ENCODE measurements at places on chromosomes 1 and 21.

DNA sequence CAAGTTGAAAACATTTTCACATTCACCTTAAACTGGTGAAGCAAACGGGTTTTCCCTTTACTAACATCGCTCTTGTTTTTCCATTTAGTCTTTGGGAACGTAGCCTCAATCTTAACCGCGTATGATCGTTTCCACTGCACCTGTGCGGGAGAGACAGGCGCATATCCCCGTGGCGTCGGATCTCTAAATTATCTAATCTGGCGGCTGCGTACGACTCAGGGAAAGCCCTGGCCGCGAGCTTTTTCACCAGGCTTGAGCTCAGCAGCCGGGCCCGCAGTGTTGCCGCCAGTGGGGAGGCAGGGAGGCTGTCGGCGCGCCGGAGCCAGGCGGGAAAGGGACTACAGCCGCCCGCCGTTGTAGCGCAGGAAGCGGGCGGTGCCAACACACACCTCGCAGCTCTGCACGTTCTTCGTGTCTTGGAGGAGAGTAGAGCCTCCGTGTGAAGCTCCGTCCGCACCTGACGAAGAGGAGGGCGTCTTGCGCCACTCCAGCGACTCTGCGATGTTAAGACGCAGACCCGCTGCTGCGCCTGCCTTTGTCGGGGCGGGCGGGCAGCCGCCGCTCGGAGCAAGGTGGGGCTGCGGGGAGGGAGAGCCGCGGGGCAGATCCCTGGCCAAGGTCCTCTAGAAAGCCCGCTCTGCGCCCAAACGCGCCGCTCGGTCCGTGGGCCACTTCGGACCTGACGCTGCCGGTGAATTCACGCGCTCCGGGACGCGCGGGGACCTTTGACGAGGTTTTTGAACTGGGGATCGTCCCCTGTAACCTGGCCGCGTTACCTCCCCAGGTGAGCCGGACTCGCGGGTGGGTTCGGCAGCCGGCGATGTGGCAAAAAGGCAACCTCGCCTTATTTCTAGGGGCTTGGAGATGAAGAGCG, 18.5 kb upstream of the TBX15 start:
- no peak for DNase-seq

- DNase-seq: no peak
Observed at GRCh38 chr1:29236712-29237128, 398 bp downstream of the PTPRU start.

- DNase-seq: no peak
Observed at GRCh38 chr1:8926707-8927694, 18.7 kb upstream of the CA6 start.

GRCh38 chr21:26912466-26912865, 54.4 kb downstream of the ADAMTS5 start:
- no peak for DNase-seq

- DNase-seq: peak; percentile 97
Observed at GRCh38 chr1:220957233-220957605, 78.0 kb downstream of the HLX start.

GRCh38 chr1:211588711-211589110, 9.8 kb upstream of the SLC30A1 start:
- DNase-seq: no peak

GRCh38 chr1:224053456-224053855, 60.5 kb upstream of the FBXO28 start:
- no peak for DNase-seq

DNA sequence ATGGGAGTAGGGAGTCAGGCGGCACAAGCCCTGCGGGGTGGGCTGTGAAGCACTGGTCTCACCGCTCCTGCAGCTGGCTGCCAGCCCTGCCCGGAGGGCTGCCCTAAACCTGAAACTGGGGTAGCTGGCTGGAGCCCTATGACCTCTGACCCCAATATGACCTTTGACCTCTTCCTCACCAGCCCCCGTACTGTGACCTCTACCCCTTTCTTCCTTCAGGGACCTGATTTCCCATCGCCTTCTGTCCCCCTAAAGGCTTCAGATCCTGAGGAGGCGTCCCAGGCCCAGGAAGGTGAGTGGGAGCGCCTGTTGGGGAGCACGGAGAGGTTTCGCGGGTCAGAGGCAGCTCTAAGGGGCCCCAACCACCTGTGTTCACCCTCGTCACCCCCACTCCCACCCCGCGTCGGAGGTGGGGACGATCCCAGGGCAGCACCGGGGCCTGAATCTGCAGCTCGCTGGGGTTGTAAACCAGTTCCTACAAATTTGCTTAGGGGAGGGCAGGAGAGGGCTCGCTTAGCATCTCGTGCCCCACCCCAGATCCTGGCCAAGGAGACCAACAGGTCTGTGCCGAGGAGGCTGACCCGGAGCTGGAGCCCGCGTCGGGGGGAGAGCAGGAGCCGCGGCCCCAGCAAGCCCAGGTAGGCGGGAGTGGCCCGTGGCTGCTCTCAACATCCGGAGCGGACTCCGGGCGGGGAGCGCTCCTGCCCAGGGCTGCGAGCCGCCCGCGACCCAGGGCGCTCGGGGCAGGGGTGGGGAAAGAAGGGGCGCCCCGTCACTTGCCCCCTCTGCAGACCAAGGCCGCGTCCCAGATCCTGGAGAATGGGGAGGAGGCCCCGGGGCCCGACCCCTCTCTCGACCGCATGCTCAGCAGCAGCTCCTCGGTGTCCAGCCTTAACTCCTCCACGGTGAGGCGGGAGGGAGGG, 7.3 kb downstream of the SYTL1 start:
- DNase-seq: no peak

Data from suppressor macrophage treated with lipopolysaccharide for 1 hour (primary cell).